ENCODE measurements at places on chromosomes 7 and 10.

GRCh38 chr7:113796557-113796956, 122.3 kb downstream of the PPP1R3A start:
- no peak for DNase-seq

DNA sequence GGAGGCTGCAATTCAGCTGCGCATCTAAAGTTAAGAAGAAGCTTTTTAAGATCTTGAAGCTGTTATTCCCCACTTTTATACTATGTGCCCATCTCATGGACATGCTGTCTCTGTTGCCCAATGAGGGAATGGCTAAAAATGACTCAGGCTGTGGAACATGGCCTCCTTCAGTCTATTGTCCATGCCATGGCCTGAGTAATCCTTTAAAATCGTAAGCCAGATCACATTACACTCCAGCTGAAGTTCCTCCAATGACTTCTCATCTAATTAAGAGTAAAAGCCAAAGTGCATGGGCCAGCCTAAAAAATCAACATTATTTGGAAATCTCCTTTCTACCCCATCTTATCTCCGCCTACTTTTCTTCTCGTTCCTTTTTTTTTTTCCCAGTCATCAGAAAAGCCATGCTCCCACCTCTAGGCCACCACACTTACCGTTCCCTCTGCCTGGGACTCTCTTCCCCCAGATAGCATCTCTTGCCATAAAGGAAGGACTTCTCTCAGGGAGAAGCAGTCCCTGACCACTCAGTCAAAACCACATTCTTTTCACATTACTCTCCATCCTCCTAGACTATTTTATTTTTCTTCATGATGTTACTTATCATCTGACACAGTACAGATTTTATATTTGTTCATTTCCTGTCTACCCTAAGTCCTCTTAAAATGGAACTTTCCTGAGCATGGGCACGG, 337.4 kb downstream of the PRPF18 start:
- no peak for DNase-seq

GRCh38 chr7:112160771-112161150, 45.4 kb downstream of the DOCK4 start:
- no peak for DNase-seq

GRCh38 chr7:105044449-105045070, 30.6 kb downstream of the KMT2E start:
- DNase-seq, result no peak

DNA sequence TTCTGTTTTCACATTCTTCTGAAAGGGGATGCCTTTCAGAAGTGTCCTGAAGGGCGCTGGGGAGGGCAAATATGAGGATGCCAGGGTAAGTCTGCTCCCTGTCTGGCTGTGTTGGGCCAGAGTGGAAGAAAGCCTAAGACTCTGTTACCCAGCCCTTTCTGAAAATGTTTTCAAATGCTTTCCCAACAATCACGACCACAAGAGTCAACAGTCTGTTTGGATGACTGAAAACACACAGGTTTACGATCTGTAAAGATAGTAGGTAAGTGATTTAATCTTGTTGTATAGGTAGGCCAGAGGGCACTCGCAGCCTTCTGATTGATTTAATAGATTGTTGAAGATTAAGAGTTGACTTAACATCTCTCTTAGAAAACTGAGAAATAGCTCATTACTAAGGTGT, 13.2 kb downstream of the SGPL1 start:
- no peak for DNase-seq

GRCh38 chr7:71752171-71752935, 620.4 kb downstream of the GALNT17 start:
- no peak for DNase-seq

DNA sequence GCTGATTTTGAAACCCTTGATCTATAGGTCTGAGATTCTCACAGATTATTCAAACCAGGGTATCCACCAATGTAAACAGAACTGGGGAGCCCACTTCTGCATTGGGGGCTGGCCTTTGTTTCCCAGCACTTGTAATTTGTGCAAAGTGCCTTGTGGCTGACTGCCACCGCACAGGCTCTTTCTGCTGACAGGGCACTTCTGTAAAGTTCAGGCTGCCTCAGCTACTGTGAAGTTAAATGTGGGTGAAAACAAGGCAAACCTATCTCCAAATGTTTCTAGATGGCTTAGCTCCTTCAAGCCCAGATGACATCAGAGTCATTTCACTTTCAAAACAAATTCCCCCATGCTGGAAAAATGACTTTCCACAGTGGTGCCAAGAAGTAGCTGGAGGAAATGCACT, 54.7 kb downstream of the GRID1 start:
- DNase-seq, result no peak

GRCh38 chr10:112475575-112476218, 28.7 kb downstream of the VTI1A start:
- DNase-seq, result no peak

DNA sequence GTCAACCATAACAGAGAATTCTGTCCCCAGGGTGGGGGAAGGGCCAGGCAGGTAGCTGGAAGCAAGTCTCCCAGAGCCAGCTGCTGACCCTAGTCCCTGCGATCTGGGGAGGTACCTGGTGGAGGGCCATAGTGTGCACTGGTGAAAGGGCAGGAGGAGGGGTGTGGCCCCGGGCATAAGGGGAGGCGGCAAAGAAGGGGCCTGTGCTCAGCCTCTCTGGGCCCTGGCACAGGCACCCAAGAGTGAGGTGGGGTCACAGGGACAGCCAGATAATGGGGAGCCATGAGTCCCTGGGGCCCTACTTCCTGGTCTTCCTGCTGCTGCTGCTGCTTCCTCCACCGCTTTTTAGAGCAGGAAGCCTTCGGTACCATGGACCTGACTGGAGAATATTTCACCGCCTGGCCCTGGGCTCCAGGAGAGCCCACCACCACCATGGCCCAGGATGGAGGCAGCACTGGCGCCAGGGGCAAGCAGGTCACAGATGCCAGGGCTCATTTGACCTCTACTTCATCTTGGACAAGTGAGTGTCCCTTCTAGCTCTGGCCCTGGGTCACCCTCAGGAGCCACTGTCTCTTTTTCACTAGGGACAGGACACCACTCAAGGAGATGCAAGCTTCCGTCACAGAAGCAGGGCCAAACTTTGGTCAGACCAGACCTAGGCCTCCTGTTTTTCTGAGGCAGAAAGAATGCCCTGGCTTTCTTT, at the start of gene ANTXRL:
Gene ANTXRL, plus strand, starts transcription at position 7 of the 703 bp plus-strand sequence. Its CDS starts 266 bp downstream, at position 273.
- DNase-seq, result no peak

DNA sequence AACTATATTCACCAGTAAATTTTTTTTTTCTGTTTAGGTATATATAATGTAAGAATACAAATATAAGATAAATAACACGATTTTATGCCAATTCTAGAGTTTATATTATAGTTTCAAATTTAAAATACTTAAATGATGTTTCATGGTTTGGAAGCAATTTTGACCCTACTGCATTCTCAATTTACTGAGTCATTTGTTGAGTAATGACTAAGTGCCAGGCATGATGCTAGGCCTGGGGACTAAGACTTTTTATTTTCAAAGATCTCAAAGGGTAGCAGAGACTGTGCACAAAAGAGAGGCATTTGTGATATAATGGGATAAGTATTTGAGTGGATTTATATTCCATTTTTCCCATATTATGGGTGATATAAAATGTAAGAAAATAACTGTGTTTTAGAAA, 78.9 kb upstream of the SMIM30 start:
- no peak for DNase-seq

DNA sequence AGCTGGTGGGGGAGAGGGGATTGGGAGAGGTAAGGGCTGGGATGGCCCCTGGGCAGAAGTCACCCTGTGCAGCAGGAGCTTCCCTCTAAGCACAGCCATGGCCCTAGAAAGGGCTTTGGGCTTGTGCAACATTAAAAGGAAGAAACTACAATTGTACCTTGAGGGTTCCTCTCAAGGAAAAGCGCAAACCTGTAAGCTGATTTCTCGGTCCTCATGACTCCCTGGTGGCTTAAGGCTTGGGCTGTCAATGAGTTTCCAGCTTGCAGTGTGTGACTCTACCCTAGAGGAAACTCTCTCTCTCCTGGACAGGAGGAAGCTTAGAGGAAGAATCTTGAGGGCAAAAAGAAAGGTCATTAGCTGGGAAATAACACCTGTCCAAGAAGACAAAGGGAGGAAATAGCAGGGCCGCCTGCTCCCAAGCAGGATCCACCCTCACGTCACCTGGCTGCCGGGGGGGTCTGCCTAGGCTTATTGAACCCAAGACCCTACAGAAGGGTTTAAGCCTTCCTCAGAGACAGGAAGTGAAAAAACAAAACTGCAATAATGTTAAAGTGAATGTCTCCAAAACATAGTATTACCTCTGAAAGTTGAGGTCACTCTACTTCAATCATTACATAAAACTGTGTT, 112.5 kb downstream of the WDR11 start:
- DNase-seq, result no peak

- DNase-seq, result no peak
These were observed 664 bp downstream of the CPA1 start for GRCh38 chr7:130380861-130381455.

All from esophagus squamous epithelium (tissue), 5 donors.